ENCODE measurements at places on chromosomes 3 and 15.
A peak's percentile ranks its signal among the peaks of the same experiment; 100 is the strongest.

DNA sequence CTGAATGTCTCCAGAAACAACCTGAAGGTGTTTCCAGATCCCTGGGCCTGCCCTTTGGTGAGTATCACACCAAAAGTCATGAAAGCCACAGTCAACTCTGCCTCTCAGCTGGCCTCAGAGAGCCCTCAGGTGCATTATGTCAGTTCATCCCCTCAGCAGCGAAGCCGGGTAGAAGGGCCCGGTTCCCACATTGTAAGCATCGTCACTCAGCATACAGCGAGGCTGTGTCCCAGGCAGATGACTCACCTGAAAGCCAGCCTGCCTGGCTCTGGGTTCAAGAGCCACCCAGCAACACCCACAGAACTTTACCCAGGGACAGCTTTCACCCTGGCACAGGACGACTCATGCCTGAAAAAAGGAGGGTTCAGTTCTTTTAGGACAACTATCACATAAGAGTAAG is 91.6 kb downstream of the LRRK1 start:
- DNase-seq, result no peak

DNA sequence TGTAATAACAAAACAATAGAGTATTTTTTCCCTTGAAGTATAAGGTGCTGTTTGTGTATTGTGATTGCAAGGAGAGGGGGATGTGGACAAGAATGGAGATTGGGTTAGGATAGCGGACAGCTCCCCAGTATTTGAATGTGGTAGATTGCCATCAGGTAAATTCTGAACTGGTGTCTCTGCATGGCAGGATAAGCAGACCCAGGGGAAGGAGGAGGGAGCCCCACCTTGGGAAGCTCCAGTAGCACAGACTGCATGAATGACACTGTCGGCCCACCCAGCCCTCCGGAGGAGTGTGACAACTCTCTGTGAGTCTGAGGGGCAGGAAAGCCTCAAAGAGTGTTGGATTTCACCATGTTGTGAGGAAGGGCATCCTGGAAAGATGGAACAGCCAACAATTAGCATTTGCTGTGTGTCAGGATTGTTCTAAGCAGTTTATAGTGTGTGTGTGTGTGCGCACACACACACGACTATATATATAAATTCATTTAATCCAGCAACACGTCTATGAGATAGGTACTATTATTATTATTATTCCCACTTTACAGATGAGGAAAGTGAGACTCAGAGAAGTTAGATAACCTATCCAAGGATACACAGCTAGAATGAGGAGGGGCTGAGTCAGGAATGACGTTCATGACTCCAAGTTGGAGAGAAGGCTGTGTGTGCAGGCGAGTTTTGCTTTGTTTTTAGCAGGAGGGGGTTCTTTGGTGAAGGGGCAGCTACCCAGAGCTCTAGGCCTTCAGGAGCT is 63.4 kb upstream of the LCTL start:
- DNase-seq, result no peak

DNA sequence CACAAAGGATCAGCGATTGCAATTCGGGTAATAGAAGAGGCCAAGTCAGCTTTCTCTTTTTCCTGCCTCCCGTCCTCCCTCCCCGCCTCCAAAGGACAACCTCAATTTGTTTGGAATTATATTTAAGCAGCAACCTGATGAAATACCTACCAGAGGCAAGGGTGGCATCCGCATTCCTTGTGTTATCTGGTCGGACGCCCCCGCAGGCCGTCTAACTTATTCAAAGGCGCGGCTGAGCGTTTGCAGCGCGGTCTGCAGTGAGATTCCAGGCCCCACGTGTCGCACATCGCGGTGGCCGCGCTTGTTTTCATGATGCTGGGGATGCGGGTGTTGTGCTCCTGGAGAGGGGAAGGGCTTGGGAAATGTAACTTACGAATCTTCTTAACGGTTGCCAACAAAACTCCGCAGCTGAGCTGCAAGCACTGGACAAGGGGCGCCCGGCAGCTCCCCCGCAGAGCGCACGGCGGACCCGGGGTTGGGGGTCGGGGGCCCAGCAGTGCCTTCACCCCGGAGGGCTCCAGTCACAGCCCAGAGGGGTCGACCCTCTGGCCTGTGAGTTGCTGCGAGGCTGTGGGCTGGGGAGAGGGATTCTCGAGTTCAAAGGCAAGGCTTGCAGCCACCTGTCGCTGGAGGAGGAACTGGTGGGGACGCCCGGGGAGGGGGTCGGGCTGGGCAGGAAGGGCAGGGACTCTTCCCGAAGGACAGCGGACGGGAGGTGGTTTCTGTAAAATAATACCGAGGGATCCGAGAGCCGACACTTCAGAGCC is 20.5 kb upstream of the RGMA start:
- DNase-seq, result no peak

GRCh38 chr3:101497803-101498202 is 15.2 kb downstream of the SENP7 start:
- DNase-seq, result no peak

DNA sequence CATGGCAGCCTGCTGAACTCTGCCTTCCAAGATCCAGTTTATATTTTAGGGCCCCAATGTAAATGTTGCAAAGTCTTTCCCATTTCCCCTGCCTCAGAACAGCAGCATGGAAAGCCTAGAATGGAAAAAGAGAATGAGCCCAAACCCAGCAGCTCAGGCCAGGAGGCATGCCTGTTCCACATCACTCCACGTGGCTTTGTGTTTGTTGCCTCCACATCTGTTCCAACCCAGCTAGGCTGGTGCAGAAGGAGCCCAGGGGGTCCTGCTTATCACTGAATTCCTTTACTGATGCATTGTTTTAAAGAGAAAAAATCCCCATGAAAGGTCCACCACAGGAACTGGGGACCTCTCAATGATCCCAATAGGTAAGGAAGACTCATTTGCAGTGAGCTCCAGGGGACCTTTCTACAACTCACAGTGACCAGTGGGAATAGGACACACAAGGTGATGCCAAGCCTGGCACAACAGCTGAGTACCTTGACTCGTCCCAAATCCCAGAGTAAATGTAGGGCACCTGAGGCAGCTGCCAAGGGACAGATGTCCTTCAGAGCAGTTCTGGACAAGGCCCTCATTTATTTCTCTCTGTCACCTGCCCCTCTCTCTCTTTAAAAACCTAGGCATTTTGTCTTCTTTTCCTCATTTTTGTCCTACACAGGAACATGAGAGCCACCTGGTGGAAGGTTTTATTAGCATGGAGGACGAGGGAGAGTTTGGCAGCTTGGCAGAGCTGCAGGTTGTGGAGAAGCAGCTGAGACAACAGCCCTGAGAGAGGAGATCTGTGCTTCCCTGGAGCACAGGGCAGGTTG is 41.7 kb upstream of the ADAMTS17 start:
- DNase-seq, result no peak

- DNase-seq, result no peak
These were observed 29.0 kb downstream of the CHDH start for GRCh38 chr3:53817211-53817610.

DNA sequence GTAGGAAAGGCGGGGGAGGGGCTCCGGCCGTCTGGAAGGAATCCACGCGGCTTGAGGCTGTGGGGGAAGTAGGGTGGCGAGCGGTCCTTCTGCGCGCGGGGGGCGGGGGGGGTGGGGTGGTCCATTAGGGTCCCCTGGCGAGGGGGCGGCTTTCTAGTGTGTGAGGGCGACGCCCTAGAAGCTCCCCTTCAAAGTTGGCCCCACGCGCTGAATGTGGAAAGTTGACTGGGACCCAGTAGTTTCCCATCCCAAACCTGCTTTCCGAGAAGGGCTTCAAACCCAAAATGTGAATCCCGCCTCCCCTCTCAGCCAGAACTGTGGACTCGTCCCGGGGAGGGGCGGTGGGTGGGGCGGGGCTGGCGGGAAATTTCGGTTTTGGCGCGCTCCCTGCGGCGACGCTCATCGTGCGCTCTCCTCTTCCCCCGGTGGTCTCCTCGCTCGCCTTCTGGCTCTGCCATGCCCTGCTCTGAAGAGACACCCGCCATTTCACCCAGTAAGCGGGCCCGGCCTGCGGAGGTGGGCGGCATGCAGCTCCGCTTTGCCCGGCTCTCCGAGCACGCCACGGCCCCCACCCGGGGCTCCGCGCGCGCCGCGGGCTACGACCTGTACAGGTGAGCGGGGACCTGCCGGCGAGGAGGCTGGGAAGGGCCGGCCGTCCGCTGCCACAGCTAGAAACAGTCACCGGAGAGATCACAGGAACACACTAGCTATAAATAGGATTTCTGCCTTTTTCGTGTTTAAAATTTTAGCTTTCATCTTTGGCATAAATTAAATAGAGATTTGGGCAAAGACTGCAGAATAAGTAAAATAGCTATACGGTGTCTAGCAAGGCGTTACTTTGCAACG is 790 bp downstream of the DUT start:
- peak; percentile 68 for DNase-seq

- DNase-seq, result no peak
These were observed 2.7 kb upstream of the PCCB start for GRCh38 chr3:136247436-136247835.

DNA sequence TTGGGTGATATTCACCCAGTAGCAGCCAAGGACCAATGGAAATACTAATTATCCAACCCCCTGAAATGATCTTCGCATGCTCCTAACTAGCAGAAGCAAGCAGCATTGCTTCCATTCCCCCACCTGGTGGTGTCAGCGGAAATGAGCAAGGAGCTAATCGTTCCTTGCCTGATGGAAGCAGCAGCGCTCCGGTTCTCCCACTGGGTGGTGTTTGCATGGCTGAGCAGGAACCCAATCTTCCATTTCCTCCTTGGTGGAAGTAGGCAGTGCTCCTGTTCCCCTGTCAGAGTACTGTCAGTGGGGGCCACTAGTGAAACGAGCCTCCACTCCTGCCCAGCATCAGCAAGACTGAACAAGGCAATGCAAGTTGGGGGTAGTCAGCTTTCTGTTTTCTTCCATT is 311.5 kb downstream of the CACNA2D3 start:
- no peak for DNase-seq
